ENCODE measurements at places on chromosomes 16 and 17. TPM values are rescaled to one million over a fixed set of nuclear protein-coding genes. Genes with fewer than 3 reads are reported as not detected.

OR2C1 gene
- not detected for total RNA-seq

CA5A gene
- not detected for total RNA-seq

MGAT5B gene
- total RNA-seq = 0.36 TPM

GP2 gene
- 6.5 TPM for total RNA-seq

FBXW10 gene
- total RNA-seq = not detected

GPR142 gene
- total RNA-seq = 0.31 TPM

Measured in left colon (tissue), 2 donors.